ENCODE measurements at places on chromosomes 2 and 18.

GRCh38 chr2:8578335-8579244 lies 103.3 kb upstream of the ID2 start:
- no peak for DNase-seq

DNA sequence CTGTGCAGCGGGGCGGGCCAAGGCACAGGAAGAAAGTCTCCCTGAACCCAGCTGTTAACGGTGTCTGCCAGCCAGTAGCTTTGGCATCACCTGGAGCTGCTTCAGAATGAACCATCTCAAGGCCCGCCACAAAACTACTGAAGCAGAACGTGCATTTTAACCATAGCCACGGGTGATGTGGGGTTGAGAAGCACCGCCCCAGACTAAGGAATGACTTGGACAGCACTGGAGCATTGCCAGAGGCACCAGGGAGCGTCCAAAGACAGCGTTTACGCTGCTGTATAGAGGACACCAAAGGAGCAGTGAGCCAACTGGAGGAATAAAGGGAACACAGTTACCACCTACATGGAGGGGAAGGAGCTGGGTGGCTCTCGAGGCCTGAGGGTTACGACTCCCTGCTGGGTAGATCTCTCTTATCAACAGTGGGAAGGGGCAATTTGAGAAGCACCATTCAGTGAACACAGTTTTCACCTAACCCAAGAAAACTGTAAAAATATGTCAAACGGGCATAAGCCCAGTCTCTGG lies 28.4 kb upstream of the LONRF2 start:
- DNase-seq = no peak

- DNase-seq = no peak
Observed at GRCh38 chr18:50820901-50821520, 1.2 kb upstream of the MRO start.

GRCh38 chr2:208373460-208374089 lies 33.0 kb upstream of the PTH2R start:
- no peak for DNase-seq

DNA sequence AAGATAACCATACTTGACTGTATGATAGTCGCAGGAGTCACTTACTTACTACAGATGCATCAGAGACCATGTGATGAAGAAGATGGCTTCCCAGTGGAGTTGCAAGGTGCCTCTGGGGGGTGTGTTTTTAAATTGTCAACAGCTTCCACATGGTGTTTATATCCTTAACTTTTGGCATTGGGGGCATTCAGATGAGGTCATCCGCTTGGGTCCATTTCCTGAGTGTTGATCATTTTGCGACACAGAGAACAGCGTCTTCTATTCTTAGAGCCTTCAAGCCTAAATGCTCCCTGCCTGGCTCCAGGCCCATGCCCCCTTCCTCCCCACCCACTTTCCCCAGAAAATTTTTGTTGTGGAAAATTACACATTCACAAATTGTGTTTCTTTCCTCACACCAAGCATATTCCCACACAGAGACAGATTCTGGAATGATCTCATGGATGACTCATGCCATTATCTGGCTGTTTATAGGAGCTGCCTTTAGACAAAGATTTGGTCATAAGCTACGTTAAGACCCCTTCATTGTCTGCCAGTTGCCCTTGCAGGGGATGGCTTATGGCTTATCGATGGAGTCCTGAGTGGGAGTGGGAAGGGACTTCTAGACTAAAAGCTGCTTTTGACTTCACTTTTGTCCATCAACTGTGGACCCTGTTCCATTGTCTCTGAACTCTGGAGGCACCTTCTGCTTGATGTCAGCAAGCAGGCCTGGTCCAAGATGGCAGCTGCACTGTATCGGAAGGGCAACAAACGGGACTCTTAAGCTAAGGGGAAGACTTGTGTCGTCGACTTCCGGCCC lies 91.8 kb downstream of the CABLES1 start:
- no peak for DNase-seq

DNA sequence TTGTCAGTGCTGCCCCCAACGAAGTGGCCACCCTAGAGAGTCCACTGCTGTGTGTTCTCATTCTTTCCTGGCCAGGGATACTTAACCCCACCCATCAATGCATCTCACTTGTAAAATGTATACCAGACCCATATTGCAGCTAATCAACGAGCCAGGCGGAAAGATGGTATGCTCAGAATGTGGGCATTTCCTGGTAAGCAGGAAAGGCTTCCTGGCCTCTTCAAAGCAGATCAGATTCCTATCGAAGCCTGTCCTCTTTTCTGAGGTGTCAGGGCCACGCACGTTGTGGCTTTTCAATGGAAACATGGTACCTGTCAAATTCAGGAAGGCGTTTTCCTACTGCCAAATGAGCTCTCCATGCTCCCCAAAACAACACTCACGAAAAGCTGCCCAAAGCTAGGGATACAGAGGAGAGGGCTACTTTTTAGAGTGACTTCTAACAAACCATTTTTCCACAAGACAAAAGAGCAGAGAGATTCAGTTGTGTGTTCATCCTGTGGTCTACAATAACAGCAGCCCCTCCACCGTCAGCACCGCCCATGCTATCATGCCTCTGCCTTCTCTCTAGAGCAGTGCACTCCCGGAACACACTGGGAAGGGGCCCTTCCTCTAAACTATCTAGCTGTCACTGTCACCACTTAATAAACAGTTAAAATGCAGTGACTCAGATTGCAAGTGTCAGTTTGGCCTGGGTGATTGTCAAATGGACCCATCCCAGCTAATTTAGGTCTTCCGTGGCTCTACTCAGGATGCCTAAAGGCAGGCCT lies 535.1 kb downstream of the RNF144A start:
- no peak for DNase-seq

- no peak for DNase-seq
Observed at GRCh38 chr2:174325373-174326160, 9.2 kb upstream of the SP9 start.

- no peak for DNase-seq
Observed at GRCh38 chr2:3043726-3044125, 333.9 kb downstream of the EIPR1 start.

- DNase-seq = no peak
Observed at GRCh38 chr18:44130376-44130942, 550.2 kb upstream of the SETBP1 start.

GRCh38 chr2:54402350-54402749 lies 53.8 kb upstream of the SPTBN1 start:
- no peak for DNase-seq

- DNase-seq = no peak
Observed at GRCh38 chr2:114031605-114032505, 142.0 kb downstream of the ACTR3 start.
